ENCODE measurements at places on chromosomes 6 and 20.

- DNase-seq = no peak
Measured at GRCh38 chr6:161353208-161353613, 79.3 kb upstream of the AGPAT4 start.

GRCh38 chr6:144189351-144189750 is 39.0 kb downstream of the STX11 start:
- no peak for DNase-seq

DNA sequence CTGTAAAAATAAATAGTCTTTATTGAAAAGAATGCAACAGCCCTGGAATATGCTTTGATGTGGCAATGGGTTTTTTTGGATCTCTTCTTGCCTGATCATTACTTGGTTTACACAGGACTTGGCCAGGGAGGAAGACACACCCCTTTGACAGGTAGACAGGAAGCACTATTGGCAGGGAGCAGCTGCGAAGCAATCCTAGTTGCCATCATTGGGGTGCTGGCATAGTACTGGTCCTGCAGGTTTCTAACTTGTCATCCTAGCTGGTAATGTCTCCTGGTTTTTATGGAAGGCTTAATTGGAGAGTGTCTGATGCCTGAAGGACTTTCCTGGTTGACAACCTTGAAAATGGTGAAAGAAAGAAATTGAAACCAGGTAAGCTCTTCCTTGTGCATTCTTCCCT is 71.2 kb upstream of the CCN6 start:
- DNase-seq = no peak

DNA sequence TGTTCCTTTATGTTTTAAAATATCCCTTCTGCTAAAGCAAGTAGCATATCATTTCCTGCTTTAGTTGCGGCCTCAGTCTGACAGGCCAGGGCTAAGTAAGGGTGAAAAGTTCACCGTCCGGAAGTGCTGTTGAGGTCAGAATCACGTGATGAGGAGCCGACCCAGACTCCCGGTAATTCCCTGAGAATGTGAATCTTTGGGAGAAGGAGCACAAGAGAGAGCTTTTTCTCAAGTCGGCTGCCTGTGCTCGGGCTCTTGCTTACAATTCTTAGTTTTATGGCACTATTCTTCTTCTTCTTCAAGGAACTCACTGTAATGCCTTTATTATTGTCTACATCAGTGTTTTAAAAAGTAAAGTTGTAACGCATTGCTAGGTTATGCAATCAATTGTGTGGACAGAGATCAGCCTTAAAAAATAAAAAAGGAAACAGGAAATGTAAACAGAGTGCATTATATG is 309.3 kb downstream of the PRL start:
- peak; percentile 91 for DNase-seq

DNA sequence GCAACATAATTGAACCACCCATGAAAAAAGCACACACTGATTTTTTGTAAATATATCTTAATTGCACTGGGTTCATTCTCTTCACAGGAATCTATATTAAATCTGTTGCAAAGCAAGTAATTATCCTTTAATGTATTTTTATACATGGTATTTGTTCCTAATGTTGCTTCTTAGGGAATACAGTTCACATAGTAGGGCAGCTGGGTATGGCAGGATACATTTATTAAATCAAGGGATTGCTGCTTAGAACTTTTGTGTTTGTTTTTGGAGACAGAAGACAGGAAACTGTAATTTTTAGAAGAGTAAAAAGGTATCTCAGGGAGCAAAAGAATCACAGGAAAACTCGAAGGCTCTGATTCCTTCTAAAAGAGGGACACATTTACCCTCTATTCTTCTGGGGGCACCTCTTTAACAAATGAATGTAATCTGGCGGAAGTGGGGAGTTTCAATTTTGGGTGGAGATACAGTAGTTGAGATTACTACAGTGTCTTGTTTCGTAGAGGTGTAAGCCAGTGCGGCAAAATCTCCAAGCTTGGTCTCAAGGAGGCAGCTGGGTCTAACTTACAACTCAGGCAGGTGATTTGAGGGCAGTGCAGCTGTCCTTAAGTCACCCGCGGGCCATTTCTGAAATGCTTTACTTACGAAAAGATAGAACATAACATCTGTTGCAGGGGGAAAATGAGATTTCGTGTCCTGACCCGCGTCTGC is 812 bp upstream of the SMIM13 start:
- peak; percentile 36 for DNase-seq

GRCh38 chr20:24027229-24027628 is 38.6 kb upstream of the GGTLC1 start:
- peak; percentile 94 for DNase-seq

GRCh38 chr6:169175360-169175887 is 78.2 kb downstream of the THBS2 start:
- DNase-seq = no peak

DNA sequence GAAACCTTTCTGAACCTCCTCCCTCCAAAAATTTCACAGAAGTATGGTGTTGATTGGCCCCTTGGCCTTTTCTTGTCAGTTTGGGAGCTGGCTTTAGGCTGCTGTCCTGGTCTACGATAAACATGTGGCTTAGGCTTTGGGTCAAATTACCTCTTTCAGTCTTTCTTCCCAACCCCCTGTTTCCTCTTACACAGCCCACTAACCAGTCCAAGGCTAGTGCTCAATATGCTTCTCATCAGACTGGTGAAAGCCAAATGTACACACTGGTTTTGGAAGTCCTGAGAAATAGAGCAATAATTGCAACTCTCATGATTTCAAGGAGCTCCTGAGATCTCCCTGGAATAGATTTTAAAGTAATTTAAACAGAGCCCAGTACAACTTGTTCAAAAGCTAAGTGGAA is 933.7 kb upstream of the GJE1 start:
- DNase-seq = no peak

DNA sequence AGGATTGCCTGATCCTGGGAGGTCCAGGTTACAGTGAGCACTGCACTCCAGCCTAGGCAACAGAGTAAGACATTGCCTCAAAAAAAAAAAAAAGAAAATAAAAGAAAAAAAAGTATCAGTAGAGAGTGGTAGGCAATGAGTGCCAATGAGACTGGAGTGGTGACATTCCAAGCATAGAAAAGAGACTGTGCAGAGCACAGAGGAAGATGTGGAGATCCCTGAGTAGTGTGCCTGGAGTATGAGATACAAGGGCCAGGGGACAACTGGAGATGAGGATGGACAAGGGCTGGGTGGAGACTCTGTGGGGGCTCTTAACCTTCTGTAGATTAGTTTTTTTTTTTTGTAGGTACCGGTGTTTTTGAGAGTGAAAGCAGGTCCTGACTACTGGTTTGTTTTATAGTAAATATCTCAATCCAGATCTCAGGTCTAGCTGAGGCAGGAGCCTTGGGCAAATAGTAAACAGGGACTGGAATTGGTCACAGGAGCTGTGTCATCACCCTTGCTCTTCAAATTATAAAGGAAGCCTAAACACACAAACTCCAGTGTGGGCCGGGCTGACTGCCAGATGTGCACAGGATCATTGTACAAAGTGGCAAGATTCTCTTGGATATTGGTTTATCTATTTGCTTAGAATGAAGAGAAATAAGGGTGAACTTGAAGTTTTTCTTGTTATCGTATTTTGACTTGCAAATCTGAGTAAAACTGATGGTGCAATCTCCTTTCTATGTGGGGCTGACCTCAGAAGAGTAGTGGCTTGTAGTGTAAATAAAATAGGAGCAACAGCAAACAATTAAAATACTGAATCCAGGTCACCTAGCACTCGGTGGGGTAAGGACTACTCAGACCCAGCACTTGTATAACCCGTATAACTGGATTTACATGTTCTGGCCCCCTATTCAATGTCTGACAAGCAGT is 144.9 kb downstream of the SOX4 start:
- DNase-seq = no peak

GRCh38 chr6:111573892-111574797 is 31.5 kb downstream of the TRAF3IP2 start:
- DNase-seq = peak; percentile 87

- no peak for DNase-seq
Measured at GRCh38 chr20:3812259-3812681, 8.1 kb upstream of the AP5S1 start.

- no peak for DNase-seq
Measured at GRCh38 chr6:99761711-99762110, 155.1 kb downstream of the PRDM13 start.

GRCh38 chr6:118744261-118744941 is 93.0 kb upstream of the CEP85L start:
- DNase-seq = no peak

DNA sequence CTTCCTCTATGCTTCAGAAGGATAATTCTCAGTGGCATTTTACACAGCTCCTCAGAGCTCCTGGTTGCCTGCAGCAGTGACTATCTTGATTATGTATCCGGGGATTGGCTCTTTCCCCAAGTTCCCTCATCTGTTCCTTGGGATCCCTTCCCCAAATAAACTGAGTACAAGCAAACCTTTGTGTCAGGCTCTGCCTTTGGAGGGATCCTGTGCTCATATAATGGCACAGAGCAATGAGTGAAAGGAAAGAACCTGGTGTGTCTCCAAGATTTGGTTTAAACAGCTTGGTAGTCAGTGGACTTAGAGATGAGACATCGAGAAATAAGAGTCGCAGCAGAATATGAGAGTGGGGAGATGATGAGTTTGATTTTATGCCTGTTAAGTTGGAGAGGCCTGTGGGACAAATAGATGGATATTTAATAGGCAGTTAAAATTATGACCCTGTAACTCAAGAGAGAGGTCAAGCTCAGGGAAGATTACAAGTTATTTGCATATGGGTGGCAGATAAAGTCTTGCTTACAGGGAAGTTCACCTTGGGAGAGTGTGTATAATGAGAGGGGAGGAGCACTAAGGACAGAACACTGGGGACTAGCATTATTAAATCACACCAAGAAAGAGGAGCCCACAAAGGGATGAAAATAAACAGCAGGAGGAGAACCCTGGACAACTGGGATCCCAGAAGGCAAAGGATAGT is 44.1 kb upstream of the GCLC start:
- no peak for DNase-seq

- DNase-seq = no peak
Measured at GRCh38 chr20:54267483-54268003, 59.7 kb downstream of the PFDN4 start.
